ENCODE measurements at places on chromosomes 11 and 22.

GRCh38 chr22:30541961-30542810 is 4.4 kb downstream of the SEC14L6 start:
- DNase-seq: no peak

GRCh38 chr11:108790501-108791299 is 125.8 kb downstream of the DDX10 start:
- DNase-seq: peak; percentile 28

- DNase-seq: no peak
Measured at GRCh38 chr11:24760681-24761080, 263.8 kb downstream of the LUZP2 start.

GRCh38 chr11:66604155-66604554 is 11.2 kb downstream of the CCS start:
- peak; percentile 93 for DNase-seq

DNA sequence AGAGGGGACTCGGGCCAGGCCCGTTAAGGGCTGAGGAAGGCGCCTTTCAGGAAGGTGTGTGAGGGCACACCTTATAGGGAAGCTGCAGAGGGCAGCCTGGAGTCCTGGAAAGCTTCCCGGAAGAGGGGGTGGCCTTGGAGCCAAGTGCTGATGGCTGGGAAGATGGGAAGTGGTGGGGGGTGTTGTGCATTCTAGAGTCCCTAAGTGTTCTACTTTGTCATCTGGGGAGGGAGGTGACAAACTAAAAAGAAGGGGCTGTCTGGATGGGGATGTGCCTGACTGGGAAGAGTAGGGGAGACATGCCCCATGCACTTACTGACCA is 6.8 kb downstream of the ZDHHC8 start:
- DNase-seq: no peak

- DNase-seq: no peak
Measured at GRCh38 chr11:19196432-19196831, 5.4 kb downstream of the CSRP3 start.

DNA sequence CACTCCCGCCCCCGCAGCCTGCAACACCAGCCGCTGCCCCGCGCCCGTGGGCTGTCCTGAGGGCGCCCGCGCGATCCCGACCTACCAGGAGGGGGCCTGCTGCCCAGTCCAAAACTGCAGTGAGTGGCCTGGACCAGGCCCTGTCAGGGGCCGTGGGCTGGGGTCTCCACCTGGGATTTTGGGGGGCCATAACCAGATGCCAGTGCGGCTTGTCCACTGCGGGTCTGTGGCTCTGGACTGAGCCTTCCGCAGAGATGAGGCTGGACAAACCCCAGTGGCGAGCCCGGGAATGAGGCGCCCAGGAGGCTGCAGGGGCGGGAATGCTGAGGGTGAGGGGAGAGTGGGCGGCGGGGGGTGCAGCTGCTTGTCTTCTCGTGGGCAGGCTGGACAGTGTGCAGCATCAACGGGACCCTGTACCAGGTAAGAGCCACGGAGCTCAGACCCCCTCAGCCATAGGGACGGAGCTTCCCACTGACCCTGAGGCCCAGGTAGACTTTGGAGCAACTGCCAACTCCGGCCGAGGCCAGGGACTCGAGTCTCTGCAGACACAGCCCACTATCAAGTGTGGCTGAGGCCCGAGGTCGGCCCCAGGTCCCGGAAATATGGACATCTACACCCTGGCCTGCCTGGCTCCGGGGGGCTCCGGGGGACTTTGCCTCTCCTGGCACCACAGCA is 24.8 kb upstream of the MUC5B start:
- no peak for DNase-seq

DNA sequence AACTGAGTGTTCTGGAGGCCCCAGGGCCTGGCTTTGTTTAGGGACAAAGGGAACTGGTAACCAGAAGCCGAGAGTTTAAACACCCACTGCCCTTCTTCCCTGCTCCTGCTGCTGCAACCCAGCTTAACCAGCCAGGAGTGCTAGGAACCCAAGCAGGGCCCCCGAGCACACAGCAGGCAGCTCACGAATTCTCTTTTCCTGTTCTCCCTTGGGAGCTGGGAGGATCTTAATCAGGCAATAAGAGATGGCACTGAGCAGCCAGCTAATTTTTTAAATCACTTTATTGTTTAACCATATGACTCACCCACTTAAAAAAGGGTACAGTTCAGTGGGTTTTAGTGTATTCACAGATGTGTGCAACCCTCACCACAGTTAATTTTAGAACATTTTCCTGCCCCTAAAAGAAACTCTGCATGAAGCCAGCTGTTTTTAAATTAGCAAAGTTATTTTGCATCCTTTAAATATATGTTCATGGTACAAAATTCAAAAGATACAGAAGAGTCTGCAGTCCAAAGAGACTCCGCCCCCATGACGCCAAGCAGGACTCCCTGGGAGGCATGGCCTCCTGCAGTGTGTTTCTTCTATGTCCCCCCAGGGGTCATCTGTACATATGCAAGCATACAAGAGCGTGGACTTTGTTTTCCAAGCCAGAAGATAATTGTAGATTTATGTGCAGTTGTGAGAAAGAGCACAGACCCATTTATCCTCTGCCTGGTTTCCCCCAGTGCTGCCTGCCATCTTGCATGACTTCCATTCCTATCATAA is 18.9 kb upstream of the PPP6R3 start:
- no peak for DNase-seq

Data from hematopoietic multipotent progenitor cell treated with erythropoietin and hydrocortisone succinate and interleukin-3 and kit ligand, for 6 days (in vitro differentiated cells).